ENCODE measurements at places on chromosomes 6 and 20.

DNA sequence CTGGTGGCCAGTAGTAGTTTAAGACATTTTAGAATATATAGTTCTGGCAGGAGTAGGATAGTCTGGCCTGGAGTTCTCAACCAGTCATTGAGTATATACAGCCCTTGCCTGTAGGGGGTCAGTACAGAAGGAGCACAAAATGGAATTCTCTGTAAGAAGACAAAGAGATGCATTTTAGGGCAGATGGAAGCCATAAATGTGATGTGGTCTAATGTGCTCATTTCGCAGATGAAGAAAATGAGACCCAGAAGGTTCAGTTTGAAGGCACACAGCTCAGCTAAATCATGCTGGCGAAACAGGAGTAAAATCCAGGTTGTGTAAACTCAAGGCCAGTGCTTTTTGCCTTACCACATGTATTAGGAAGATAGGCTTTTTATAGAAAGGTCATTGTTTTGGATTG, 29.6 kb downstream of the QKI start:
- no peak for DNase-seq

DNA sequence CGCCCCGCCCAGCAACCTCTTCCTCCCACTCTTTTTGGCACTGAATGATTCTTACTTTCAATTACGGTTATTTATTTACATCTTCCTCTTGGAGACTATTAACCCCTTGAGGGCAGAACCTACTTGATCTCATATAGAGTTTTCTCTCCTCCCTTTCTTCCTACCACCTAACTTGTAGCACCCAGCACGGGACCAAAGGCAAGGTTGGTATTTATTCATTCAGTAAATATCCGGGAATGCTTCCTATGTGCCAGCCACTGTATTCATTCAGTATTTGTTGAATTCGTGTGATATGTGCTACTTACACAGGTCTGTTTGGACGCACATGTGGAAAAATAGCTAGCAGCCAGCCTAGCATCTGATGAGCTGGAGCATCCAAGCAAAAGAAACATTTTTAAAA, 1.3 kb upstream of the CNKSR3 start:
- no peak for DNase-seq

- DNase-seq: no peak
Observed at GRCh38 chr20:46580613-46581205, 30.3 kb upstream of the OCSTAMP start.

GRCh38 chr6:38984723-38985122, 63.9 kb upstream of the GLP1R start:
- DNase-seq: no peak

- DNase-seq: no peak
Observed at GRCh38 chr6:66825539-66825938, 1118.5 kb upstream of the EYS start.

- no peak for DNase-seq
Observed at GRCh38 chr6:24391756-24392405, 10.9 kb upstream of the MRS2 start.

DNA sequence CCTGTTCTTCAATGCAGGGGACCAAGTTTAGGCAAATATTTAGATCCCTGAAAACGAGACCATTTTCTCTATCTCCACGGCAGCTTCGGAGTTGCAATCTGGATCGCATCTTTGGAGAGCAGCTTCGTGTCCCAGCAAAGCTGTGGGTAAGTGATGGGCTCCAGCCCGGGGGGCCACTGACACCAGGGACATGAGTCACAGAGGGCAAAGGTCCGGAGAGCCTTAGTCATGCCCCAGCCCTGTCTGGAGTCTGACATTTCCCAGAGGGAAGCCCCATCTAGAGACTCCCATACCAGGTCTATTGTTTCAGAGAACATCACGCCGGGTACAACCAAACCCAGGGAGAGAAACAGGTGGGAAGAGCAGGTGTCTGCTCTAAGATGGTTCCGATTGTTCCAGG, 95.9 kb downstream of the NFATC2 start:
- DNase-seq: peak; percentile 44

- no peak for DNase-seq
Observed at GRCh38 chr20:32697608-32698007, 23.9 kb upstream of the C20orf203 start.

- DNase-seq: no peak
Observed at GRCh38 chr20:51382111-51382985, 160.2 kb downstream of the NFATC2 start.

DNA sequence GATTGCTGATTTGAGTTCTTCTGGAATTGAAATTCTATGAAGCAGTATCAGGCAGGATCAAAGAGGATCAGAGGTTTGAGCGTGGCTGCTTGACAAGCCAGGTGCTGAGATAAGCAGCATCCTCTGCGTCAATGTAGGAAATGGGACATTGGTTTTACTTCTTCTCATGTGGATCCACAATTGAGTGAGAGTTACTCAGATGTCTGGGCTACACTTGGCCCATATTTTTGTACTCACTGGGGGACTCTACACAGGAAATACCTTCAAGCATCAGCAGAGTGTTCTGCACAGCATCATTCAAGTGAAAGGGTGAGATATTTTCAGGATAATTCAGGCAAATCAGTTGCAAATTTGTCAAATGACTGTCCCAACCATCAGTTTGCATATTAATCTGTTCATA, 613.9 kb upstream of the ARID1B start:
- no peak for DNase-seq

- DNase-seq: no peak
Observed at GRCh38 chr6:155837474-155837873, 381.8 kb upstream of the NOX3 start.

- no peak for DNase-seq
Observed at GRCh38 chr20:36628076-36628475, 17.9 kb downstream of the SLA2 start.

DNA sequence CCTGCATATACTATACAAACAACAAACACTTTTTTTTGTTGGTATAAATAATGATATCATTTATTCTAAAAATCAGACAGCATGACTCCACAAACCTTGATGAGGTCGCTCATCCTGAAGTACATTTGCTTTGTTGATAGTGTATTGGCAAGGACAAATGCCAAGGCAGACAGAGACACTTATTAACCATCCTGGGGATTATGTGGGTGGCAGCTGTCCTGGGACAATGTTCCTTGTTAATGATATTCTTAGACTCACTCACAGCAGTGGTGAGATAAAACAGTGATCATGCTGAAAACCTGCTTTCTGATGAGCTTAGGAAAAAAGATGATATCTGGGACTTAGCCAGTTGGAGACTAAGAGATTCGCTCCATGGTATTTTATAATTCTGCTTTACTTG, 85.4 kb upstream of the OGFRL1 start:
- DNase-seq: no peak

- DNase-seq: no peak
Observed at GRCh38 chr6:132466952-132467351, 46.0 kb downstream of the STX7 start.

DNA sequence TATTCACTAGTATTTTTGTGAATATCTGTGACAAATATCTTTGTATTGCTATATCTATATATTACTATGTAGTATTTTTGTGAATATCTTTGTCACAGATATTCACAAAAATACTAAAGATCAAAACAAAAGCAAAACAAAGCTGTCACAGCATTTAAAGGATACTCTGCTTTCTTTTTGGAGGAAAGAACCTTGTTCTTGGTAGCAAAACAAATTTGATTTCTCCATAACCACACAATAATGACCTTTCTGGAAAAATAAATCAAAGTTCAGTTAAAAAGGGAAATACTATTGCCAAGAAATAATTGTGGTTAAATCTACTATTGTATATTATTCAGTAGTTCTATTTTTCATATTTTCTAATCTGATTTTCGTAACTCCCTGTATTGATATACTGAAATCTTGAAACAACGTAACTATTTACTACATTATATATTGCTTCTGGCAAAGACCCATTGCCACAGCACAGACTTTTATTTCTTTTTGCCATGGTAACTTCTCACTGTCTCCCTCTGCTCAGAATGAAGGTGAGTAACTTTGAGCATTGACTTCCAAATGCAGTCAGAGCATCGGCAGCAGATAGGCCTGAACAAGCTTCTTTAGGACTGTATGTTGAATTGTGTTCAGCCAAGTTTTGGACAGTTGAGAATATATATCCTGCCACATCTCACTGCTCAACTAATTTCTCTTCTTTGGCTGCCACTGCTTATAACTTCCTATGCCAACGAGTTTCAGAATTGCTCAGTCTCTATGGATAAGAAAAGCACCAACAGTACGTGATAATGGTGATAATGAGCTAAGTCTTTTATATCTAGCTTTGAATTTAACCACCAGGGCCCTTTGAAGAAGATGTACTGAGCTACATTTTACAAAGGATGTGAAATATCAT, 1097.2 kb upstream of the GJE1 start:
- no peak for DNase-seq

DNA sequence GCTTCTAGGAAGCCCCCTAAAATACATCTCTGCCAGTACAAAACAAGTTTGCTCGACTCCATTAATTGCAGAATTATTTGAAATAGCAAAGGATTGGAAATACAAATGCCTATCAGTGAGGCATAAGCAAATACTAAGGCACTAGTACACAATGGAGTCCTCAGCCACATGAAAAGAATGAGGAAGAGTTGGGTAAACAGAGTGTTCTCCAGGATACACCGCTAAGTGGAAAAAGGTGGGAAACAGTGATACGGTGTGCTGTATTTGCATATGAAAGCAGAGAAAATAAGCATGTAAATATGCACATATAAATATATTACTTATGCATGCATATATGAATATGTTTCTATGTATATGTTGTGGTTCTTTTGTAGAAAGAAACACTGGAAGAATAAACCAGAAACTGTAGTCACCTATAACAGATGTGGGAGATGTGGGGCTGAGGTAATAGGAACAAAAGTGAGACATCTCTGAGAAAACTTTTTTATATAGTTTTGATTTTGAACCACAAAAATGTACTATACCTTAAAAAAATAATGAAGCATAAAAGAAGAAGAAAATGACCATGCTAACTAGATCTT, 143.4 kb upstream of the MYLIP start:
- DNase-seq: no peak

GRCh38 chr6:85015396-85015990, 251.1 kb upstream of the TBX18 start:
- no peak for DNase-seq

- DNase-seq: no peak
Observed at GRCh38 chr20:63942969-63943807, 13.0 kb downstream of the UCKL1 start.

GRCh38 chr6:116447496-116448011, 13.6 kb upstream of the CALHM6 start:
- DNase-seq: no peak

All from SW 1271 (cell line).